ENCODE measurements at places on chromosomes 4 and X.

DNA sequence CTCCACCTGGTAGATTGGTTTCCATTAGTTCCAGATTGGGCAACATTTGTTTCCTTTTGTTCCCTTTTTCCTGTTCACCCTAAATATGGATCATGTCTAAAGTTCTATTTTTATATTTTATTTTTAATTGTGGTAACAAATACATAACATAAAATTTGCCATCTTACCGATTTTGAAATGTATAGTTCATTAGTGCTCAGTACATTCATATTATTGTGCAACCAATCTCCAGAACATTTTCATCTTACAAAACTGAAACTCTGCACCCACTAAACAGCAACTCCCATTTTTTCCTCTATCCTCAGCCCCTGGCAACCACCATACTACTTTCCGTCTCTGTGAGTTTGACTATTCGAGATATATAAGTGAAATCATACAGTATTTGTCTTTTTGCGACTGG lies 14.2 kb upstream of the RPS6KA3 start:
- DNase-seq: no peak

GRCh38 chr4:121555315-121556107 lies 141.3 kb downstream of the ANXA5 start:
- no peak for DNase-seq

DNA sequence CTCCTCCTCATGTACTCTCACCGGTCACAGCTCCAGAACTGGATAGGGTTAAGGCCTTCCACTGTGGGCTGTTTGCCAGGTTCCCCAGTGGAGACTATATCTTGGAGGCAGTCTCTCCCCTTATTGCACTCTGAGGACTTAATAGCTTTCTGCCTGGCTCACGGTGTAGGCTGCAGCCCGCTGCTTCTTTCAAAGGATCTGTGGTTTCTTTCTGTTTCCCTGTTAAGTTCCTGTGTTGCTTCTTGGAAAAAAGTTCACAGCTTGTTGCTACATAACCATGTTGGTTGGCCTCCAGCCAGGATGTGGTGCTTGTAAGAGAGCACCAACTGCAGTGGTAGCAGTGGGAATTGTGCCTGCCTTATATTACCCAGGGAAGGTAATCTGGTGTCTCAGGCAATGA lies 24.9 kb upstream of the ZDHHC15 start:
- no peak for DNase-seq

DNA sequence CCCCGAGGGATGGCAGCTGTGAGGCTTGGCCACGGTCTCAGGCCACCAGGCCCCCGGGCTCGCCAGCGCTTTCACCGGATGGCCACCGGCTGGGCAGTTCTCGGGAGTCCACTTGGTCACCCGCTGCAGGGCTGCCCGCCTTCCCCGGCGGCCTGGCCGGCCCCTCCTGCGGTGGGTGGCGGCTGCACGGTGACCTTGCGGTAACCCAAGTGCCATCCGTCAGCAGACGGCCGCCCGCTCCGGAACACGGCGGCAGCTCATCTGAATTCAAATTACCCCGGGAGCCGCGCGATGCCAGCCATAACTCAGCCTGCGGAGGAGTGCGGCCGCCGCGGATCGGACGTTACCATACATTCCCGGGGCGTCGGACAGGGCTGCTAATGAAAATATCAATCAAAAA lies 60.7 kb downstream of the FAM53A start:
- no peak for DNase-seq

GRCh38 chr4:168759959-168760527 lies 250.0 kb downstream of the CBR4 start:
- DNase-seq: no peak

- no peak for DNase-seq
Observed at GRCh38 chr4:628821-629635, 3.7 kb downstream of the PDE6B start.

- DNase-seq: no peak
Observed at GRCh38 chrX:47530049-47530448, 31.0 kb upstream of the ARAF start.

DNA sequence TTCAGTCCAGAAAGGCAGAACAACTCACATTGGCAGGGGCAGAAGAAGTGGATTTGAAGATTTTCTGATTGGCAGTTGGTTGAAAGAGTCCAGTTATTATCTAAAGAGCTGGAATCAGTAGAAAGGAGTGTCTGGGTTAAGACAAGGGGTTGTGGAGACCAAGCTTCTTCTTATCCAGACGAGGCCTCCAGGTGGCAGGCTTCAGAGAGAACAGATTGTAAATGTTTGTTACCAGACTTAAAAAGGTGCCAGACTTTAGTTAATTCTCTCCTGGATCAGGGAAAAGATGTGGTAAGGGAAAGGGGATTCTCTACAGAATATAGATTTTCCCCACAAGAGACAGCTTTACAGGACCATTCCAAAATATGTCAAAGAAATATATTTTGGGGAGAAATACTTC lies 36.7 kb upstream of the TLR3 start:
- DNase-seq: peak; percentile 32

- DNase-seq: no peak
Observed at GRCh38 chr4:27009539-27009938, 148.9 kb downstream of the STIM2 start.

GRCh38 chr4:64807821-64808220 lies 398.6 kb upstream of the TECRL start:
- no peak for DNase-seq

DNA sequence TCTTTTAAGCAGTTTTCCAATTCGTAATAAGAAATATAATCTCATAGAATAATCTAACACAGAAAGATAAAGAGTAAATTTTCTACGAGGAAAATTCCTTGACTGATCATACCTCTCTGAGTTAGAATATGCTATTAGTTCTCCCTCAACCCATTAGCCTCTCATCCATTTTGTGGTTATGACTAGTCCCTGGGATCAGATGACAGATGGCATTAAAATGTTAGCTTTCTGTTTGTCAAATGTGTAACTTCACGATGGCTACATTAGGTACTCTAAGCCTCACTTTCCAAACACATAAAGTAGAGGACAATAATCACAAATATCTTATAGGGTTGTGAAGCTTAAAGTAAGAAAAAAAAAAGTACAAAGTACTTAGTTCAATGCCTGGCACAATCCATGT lies 112.2 kb downstream of the ZAR1 start:
- no peak for DNase-seq

All from SK-MEL-5 (cell line).